ENCODE measurements at places on chromosomes 7 and 10. TPM values are rescaled to one million over a fixed set of nuclear protein-coding genes. Genes with fewer than 3 reads are reported as not detected.

DNA sequence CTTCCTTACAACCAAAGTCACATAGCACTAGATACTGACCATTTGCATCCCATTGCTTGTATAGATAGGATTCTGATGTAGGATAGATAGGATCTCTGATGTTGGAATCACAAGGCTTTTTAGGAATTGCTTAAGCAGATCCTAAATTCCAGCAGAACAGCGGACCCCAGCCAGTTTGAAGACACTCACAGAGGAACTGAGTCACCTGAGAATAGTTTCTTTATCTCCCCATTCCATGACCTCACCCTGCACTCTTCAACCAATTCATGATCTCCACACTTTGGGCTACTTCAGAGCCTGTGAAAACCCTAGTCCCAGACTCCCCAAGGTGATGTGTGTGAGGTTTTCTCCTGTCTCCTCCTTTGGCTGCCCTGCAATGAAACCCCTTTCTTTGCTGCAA is 179.4 kb downstream of the CNTNAP2 start:
- DNase-seq, result no peak

GRCh38 chr10:114073395-114074186 is 29.9 kb downstream of the ADRB1 start:
- DNase-seq, result no peak

DNA sequence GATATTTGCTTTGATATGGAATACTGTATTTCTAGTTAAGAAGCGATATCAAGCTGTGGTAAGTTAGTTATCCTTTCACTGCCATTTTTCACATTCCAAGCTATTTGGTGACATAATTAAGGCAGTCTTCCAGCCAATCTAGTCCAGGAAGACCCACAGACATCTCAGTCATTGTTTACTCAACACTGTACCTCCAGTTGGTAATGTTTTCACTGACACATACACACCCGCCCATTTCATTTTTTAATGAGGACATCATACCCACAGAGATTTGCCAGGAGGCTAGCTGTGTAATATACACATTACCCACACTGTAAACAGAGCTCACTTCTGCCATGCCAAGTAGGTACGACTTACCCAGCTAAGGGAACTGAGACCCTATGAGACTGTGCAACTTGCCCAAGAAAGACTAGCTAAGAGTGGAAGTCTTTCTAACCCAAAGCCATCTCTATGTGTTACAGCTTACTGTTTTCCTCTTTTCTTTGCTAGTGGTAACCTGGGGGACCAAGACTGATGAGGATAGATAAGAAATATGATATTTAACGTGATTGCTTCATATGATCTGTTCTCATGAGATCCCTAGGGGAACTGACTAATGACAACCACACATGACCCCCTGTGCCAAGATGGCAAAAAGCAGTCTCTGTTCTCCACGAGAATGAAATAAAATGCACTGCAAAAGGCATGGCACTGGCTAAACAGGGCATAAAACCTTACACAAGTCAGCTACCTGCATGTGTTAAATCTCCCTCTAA is 179.0 kb downstream of the DGKI start:
- DNase-seq, result no peak

Gene CCDC172
- not detected for polyA plus RNA-seq

Gene PAPOLB
- polyA plus RNA-seq, result not detected

Gene COL17A1
- not detected for polyA plus RNA-seq

DNA sequence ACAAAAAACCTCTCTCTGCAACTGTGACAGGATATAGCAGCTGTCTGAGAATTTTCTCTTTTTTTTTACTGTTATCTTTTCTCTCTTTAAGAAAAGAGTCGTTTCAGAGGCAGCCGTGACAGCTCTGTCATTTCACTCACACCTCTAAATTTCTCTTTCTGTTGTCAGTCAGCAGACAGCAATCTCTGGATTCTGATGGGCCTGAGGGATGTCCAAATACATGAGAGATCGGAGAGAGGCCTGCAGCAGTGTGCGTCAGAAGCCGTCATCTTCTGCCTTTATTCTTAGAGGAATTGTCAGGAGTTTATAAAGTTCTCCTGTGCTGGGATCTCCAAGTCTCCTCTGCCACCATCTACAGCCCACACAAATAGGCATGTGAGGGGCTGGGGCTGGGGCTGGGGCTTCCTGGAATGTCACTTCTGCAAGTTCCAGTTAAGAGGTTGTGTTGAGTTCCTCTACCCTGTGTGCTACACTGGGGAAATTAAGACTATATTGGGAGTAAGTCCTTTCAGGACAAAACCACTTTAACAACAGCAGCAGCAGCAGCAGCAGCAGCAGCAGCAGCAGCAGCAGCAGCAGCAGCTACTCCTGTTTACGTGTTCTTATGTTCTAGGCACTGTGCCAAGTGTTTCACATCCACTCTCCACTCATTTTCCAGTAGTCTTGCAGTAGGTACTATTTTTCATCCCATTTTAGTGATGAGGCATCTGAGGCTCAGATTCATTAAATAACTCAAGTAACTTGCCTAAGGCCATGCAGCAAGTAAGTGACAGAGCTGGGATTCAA is 541.3 kb downstream of the LRMDA start:
- no peak for DNase-seq

- DNase-seq, result no peak
Measured at GRCh38 chr10:95356-96115, 39.7 kb upstream of the ZMYND11 start.
